Sigmoid colon (tissue), 7 donors: ENCODE measurements at places on chromosomes 1 and 21. TPM values are rescaled to one million over a fixed set of nuclear protein-coding genes. Genes with fewer than 3 reads are reported as not detected.

- no peaks in the 10 kb centered on the region for H3K36me3 ChIP-seq
- peak overlapping the region; percentile 14 for H3K27ac ChIP-seq
- no peaks in the 10 kb centered on the region for H3K27me3 ChIP-seq
- H3K4me1 ChIP-seq, result no peaks in the 10 kb centered on the region
Observed at GRCh38 chr21:35850542-35851103, 209.7 kb downstream of the SETD4 start.

DNA sequence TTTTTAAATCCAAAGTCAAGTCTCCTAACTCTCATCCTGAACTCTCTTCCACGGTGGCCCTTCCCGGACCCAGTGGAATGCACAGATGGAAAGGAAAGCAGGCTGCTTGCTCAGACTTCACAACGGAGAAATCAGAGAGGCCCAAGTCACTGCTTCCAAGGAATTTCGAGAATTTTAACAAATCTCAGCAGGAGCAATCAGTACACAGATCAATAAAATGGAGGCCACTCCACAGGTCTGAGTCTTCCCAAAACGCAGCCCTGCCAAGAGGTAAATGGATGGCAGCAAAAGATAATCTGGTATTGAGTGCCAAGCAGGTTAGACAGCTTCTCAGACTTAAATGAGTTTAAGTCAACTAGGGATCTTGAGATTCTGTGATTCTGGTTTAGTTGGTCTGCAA is 81.1 kb upstream of the TIAM1 start:
- DNase-seq, result no peak
- H3K36me3 ChIP-seq, result no peaks in the 10 kb centered on the region
- no peaks in the 10 kb centered on the region for H3K4me1 ChIP-seq
- H3K27me3 ChIP-seq, result no peaks in the 10 kb centered on the region

DNA sequence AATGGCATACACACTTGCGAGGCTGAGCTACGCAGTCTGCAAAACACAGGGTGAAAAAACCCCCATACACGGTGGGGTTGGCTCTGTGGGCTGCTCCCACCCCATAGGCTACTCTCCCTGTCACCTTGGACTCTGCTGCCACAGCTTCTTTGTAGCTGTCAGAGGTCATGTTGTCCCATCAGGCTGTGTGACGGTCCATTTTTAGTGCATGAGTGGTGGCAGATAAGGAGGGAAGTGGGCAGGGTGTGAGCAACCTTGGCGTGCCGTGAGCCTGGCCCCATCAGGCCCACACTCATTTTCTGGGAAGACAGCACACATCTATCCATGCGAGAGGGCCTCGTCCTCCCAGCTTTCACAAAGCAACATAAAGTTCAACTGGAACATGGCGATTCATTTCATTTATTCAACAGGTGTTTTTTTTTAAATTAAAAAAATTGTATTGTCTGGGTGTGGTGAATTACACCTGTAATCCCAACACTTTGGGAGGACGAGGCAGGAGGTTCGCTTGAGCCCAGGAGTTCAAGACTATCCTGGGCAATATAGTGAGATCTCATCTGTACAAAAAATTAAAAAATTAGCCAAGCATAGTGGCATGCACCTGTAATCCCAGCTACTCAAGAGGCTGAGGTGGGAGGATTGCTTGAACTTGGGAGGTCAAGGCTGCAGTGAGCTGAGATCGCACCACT is 9.5 kb downstream of the GPR137B start:
- H3K4me3 ChIP-seq, result no peak overlapping the region
- H3K27ac ChIP-seq, result no peak overlapping the region
- DNase-seq, result no peak

Gene MIS18A
- total RNA-seq, result 4.2 TPM
